ENCODE measurements at places on chromosomes 7 and 10.

DNA sequence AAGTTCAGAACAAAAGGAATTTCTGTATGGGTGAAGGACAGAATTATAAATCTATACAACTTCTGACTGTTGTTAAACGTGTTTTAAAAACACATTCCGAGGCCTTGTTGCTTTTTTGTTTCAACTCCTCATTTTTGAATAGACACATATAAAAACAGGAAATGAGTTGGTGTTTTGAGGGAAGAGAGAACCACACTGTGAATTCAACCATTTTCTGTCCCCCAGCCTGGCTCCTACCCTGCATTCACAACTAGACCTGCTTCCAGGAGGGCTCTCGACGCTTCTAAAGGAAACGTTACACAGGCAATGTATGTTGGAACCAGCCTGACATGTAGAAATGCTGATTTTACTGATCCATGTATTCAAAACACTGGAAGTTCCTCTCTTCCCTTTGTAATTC, 76.5 kb downstream of the OR13A1 start:
- no peak for DNase-seq

DNA sequence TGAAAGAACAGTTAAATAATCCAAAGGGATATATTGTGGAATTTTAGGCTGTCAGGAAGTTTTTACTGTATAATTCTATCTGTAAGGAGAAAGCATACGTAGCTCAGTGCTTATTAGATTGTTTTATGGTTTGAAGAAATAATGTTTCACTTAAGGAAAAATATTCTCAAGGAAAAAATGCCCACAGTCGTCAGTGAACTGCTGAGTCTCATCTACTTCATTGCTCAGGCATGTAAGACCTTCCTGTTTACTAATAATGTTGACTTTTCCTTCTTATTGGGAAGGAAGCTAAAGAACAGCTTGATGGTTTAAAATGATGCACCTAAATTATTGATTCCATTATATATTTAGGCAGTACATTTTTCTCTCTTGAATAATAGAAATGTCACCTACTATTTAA, 304.2 kb downstream of the SDK1 start:
- no peak for DNase-seq

DNA sequence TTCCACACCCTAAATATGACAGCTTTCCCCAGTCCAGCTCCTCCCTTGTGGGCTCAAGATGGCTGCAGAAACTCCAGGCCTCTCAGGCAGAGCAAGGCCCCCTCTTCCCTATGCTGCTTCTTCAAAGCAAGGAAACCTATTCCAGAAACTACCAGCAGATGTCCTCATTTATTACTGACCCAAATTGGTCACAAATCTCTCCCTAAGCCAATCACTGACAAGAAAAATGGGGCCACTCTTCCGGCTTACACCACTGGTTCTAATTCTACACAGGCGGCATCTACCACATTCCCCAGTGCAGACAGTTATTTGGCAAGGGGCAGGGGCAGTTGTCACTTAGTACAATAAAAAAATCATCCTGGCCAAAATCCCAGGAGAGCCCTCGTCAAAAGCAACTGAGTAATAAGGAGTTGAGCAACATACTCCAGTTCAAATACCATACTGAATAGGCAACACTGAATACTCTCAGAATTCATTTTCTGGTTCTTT, 150.4 kb downstream of the SFMBT2 start:
- no peak for DNase-seq

DNA sequence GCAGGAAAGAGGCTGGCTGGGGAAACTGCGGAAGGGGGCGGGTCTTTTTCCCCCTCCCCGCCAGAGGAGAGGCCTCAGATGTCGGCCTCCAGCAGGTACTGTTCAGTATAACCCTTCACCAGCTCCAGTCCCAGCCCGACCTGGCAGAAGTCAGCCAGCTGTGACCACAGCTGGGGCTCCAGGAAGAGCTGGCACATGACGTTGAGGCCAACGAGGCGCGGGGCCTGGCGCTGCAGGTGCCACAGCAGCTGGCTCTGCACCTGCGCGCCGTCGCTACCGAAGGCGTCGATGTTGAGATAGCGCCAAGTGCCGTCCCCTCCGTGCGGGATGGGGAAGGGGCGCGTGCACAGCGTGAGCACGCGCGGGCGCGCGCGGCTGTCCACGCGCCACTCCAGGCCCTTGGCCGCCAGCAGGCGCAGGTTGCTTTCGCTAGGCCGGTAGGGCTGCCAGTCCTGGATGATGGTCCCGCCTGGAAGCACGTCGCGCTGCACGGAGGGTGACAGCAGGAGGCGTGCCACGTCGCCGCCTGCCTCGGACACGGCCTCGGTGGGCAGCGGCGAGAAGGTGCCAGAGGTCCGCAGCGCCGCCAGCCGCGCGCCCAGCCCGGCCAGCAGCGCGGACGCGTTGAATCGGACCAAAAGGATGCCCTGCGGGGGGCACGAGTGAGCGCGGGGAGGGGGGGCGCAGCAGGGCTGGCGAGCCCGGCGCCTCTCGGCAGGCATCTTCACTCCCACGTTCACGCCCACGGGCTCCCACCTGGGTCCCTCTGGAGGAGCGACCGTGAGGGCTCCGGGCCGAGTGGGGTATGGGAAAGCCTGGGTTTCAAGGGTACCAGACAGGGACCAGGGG, 6.9 kb upstream of the VGF start:
- no peak for DNase-seq

GRCh38 chr10:88389456-88389855, 193.7 kb downstream of the RNLS start:
- no peak for DNase-seq

- DNase-seq, result no peak
These were observed 56.3 kb downstream of the MTERF1 start for GRCh38 chr7:91824201-91824600.

DNA sequence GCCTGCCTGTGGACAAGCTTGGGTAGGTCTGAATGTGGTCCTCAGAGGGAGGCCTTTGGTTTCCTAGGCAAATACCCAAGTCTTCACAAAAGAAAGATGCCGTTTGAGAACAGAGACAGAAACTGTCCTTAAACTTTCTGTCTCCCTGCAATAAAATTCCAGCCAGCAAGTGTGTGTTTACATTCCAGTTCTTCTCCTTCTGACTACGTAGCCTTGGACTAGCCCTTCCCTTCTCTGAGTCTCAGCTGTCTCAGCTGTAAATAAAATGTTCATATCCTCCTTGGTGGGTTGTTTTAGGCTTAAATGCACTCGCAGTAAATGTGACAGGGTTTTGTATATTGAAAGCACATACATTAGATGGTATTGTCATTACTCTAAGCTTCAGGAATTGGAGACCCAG, 561.2 kb upstream of the MKI67 start:
- no peak for DNase-seq

DNA sequence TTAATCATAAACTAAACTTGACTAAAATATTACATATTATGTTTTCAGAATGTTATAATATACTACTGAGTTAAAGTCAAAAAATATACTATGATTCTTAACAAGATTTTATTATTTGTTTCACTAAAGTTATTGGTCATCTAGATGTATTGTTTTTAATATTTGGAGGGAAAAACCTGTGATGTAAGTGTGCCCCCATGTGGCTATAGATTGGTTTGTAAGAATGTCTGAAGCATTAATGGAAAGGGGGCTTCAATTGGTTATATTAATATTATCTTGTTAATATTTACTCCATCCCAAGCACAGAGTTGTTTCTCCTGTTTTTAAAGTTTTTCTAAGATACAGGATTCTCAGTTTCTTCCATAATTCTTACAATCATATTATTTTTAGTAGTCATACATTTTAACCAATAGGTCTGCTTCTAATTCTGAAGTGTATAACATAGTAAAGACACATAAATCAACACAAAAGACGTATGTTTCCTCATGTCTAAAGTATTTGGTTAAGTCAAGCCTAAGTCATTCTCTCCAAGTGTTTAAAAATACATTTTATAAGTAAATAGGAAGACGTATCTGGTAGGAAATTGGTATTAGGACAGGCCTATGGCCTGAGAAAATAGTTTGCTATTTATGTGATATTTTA, 58.0 kb downstream of the GNAT3 start:
- DNase-seq, result no peak

- no peak for DNase-seq
These were observed 29.7 kb downstream of the PALS2 start for GRCh38 chr7:24602860-24603456.

DNA sequence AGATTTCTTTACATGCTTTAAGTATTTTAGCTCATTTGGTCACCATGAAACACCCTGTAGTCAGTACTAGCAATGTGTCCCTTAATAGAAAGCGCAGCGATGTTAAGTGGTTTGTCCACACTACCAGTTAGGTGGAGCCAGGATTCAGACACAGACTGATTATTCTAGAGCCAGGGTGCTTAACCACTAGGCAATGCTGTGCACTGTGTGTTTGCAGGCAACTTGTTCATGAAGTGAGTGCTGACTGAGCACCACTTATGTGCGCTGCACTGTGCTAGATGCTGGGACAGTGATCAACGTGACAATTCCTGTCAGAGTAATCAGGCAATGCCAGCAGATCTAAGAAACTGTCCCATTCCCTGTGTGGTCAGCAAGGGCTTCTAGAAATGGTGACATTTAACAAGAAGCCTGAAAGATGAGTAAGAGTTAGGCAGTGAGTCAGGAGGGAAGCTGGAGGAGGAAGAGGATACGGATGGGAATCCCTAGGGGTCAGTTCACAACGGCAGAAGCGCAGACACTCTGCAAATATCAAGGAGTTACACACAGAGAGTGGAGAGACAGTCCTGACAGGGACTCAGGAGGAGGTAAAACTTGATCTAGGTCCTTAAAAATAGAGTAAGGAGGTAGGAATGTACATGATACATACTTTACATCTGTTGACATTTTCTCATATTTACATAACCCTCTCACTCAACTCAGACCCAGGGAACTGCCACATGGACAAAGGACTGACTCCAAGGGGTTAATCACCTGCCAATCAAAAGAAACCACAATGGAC, 69.7 kb upstream of the EGR2 start:
- no peak for DNase-seq

DNA sequence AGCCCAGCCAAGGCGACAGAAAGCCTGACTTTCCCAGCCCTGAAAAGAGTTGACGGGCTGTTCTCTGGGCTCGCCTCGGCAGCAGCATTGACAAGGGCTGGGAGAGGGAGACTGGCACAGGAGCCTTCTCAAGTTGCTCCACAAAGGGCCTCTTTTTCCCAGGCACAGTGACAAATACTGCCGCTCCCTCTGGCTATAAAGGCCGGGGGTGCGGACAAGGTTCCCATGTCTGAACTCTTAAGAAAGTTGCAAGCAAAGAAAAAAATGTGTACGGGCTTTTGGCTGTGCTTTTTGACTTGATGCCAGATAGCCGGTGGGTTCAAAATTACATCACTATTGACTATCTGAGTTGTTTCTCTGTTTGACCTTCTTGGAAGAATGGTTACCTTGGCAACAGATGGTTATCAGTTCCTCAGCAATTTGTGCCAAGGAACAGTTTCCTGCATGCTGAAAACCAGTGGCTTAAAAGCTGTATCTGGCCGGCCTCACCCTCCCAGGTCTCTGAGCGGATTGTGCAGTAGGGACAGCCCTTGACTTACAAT, 115.9 kb upstream of the EEPD1 start:
- DNase-seq, result no peak

DNA sequence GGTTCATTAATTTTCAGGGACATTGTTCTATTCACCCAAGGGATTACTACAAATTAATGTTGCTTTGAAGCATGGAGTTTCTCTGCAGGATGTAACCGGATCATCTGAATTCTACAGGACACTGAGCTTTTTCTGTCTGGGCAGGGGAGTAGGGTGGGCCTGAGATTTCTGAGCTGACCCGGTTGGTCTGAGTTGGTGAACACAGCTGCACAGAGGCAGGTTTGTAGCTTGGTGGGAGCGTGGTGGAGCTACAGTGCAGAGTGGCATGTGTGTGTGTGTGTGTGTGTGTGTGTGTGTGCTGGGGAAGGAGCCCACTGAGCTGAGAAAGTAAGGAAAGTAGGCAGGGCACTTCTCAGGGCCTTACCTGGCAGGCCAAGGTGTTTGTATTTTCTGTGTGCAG, 62.6 kb downstream of the SH2D4B start:
- no peak for DNase-seq

- no peak for DNase-seq
These were observed 5.1 kb downstream of the ING3 start for GRCh38 chr7:120955577-120956149.

DNA sequence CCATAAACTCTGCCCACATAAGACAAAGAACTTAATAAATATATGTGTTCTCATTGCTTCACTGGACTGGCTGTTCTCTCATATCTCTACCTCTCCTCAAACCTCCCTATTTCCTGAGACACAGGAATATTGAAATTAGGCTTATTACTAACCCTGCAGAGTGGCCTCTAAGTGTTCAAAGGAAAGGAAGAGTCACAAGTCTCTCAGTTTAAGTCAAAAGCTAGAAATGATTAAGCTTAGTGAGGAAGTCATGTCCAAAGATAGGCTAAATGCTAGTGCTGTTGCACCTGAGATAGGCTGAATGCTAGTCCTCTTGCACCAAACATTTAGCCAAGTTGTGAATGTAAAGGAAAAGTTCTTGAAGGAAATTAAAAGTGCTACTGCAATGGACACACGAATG, 41.1 kb downstream of the GNAI1 start:
- DNase-seq, result no peak

GRCh38 chr10:124738441-124738840, 5.7 kb downstream of the FAM53B start:
- no peak for DNase-seq

- no peak for DNase-seq
These were observed 5.7 kb downstream of the ANLN start for GRCh38 chr7:36395171-36395894.

DNA sequence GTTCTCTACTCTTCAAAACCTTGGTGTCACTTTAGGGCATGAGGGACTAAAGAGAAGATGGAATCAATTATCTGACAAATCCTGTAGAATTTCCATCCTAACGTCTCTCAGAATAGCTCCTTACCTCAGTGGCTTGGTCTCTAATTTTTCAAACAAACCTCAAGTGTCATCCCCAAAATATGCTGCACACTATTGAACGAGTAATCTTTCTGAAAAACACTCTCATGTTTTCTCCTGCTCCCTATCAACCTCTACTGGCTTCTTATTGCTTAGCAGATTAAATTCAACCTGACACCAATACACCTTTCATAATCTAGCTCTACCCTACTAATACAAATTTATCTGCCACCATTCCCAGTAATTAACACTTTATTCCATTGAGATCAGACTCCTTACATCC, 8.5 kb downstream of the CNOT4 start:
- no peak for DNase-seq

GRCh38 chr10:105834261-105835059, 1193.4 kb downstream of the SORCS3 start:
- no peak for DNase-seq

- DNase-seq, result no peak
These were observed 26.8 kb upstream of the RABGEF1 start for GRCh38 chr7:66713687-66714086.

DNA sequence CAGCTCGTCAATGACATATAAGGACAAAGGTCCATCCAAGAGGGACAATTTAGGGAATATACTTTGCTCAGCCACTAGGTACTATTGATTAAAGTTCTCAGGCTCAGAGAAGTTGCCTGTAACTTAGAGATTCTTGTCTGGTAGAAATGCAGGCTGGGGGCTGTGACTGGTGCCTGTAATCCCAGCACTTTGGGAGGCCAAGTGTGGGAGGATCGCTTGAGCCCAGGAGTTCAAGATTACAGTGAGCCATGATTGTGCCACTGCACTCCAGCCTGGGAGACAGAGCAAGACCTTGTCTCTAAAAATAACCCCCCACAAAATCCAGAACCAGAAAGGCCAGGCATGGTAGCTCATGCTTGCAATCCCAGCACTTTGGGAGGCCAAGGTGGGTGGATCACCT, 36.2 kb upstream of the ACTR3B start:
- no peak for DNase-seq

Measured in right lobe of liver (tissue), 6 donors.